ENCODE measurements at places on chromosomes 6 and 20.

DNA sequence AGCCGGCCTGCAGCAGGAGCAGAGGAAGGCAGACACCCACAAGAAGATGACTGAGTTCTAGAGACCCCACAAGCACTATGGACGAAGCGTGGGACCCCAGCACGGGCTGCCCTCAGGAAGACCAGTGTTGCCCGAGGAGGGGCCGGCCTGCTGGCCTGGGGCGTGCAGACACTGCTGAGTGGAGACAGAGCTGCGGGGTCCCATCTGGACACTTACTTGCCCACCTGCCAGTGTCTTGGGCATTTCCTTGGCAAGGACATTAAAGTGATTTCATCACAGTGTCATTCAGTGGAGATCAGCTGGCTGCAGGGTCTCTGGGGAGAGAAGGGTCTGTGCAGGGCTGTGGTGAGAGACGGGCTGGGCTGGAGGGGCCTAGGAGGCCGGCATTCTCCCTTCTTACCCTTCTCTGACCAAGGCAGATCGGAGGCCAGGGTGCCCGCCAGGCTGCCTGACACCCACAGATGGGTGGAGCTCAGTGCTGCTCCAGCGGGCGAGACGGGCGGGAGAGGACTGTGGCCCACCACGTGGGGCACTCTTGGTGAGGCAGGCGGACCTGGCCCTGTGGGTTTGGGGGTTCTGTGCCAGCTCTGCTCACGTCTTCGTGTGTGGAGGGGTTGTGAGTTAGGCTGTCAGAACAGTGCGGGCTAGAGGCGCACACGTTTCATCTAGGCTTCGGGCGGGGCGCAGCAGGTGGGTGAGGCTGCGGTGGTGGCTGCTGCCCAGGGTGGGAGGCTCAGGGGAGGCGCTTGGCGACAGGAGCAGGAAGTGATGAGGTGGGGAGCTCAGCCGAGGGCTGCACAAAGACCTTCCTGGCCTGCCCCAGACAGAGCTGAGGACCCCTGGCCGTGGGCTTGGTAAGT lies at the start of gene LIME1:
TSS of gene LIME1 (plus strand) at position 806 of the 860 bp plus-strand sequence. CDS start 886 bp downstream, outside the sequence.
- H3K4me3 ChIP-seq, result peak within 1 kb of the TSS; percentile 24
- H3K27me3 ChIP-seq, result no peaks in the 10 kb centered on the region
- H3K36me3 ChIP-seq, result peaks cover 4% of the 10 kb centered on the region
- no peak within 1 kb of the TSS for H3K27ac ChIP-seq
- peaks cover 13% of the 10 kb centered on the region for H3K4me1 ChIP-seq

GRCh38 chr6:20955131-20955530 lies 420.9 kb downstream of the CDKAL1 start:
- H3K4me3 ChIP-seq, result no peak overlapping the region
- no peaks in the 10 kb centered on the region for H3K27me3 ChIP-seq
- H3K4me1 ChIP-seq, result no peaks in the 10 kb centered on the region
- DNase-seq, result no peak
- H3K27ac ChIP-seq, result no peak overlapping the region

DNA sequence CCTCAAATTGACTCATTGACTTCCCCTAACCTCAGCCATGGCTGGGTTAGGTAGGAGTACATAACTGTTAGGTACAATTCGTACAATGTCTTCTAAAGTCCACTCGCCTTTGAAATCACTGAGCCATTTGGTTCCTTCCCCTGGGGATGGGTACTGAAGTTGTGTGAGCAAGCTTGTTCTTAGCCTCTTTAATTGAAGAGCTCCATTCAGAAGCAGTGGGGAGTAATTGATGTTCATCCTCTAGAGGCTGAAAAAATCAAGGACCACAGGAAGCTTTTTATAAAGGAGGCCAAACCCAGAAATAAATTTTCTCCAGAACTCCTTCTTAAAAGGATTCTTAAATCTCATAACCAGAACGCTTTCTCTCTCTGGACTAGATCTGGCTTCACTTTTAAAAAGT lies 60.6 kb downstream of the ANKS1A start:
- no peak overlapping the region for H3K4me3 ChIP-seq
- no peaks in the 10 kb centered on the region for H3K4me1 ChIP-seq
- H3K27me3 ChIP-seq, result no peaks in the 10 kb centered on the region

- DNase-seq, result no peak
- H3K27me3 ChIP-seq, result no peaks in the 10 kb centered on the region
- no peaks in the 10 kb centered on the region for H3K4me1 ChIP-seq
- no peak overlapping the region for H3K4me3 ChIP-seq
These were observed 213.5 kb downstream of the MOXD1 start for GRCh38 chr6:132187816-132188215.

DNA sequence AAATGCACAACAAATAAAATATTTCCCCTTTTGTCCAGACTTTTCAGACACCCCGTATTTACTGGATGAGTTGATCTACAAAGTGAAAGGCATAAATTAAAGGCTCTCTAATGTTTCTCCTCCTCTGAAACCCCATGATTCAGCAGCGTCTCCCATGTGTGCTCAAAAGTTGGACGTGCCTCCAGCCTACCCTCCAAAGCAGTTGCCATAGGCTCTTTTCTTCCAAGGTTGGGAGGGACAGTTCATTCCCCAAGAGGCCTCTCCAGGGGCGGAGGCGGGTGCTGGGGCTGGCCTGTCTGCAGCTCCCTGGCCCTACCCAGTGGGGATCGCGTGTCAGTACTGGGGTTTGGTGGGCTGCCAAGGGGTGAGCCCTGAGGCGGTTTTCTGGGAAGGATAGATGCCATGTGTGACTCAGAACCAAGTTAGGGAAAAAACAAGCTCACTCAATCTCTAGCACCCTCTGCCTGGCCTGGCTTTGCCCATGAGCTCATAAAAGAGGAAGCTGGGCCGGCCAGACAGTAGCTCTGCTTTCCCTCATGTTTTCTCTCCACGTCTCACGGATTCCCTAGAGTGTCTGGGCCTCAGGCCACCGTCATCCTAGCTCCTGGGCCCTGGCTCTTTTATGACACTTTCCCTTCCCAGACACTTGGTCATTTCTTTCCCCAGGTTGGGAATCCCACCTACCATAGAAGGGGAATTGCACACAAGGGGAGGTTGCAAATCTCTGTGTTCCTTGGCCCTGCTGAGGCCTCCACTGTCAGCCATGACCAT lies 8.0 kb upstream of the IER3 start:
- no peaks in the 10 kb centered on the region for H3K4me1 ChIP-seq
- no peaks in the 10 kb centered on the region for H3K36me3 ChIP-seq
- DNase-seq, result peak; percentile 94
- no peak overlapping the region for H3K4me3 ChIP-seq
- H3K27me3 ChIP-seq, result no peaks in the 10 kb centered on the region
- peak overlapping the region; percentile 57 for H3K27ac ChIP-seq

DNA sequence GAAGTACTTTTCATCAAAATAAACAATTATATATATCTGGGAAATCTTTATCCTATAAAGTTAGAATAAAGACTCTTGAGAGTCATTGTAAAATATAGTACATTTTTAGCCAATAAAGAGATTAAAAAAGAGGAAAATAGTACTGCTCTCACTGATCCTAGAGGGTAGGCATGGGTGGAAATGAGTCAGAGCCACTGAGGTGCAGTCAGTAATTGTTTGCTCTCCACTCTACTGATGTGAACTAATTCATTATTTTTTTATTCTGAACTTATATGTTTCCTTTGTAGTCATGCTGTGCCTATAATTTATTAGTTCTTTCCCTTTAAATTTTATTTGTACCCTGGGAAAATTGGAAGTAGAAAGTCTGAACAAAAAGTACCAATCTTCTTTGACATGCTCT lies 1359.4 kb upstream of the GJE1 start:
- H3K27ac ChIP-seq, result no peak overlapping the region
- no peak for DNase-seq
- peaks cover 2% of the 10 kb centered on the region for H3K4me1 ChIP-seq
- H3K27me3 ChIP-seq, result no peaks in the 10 kb centered on the region

GRCh38 chr20:8489094-8489883 lies 357.2 kb downstream of the PLCB1 start:
- DNase-seq, result no peak
- H3K27me3 ChIP-seq, result no peaks in the 10 kb centered on the region
- H3K36me3 ChIP-seq, result no peaks in the 10 kb centered on the region
- no peaks in the 10 kb centered on the region for H3K4me1 ChIP-seq

Data from prostate gland (tissue), 2 donors.